Breast epithelium (tissue), 4 donors: ENCODE measurements at places on chromosomes 5 and 9.

DNA sequence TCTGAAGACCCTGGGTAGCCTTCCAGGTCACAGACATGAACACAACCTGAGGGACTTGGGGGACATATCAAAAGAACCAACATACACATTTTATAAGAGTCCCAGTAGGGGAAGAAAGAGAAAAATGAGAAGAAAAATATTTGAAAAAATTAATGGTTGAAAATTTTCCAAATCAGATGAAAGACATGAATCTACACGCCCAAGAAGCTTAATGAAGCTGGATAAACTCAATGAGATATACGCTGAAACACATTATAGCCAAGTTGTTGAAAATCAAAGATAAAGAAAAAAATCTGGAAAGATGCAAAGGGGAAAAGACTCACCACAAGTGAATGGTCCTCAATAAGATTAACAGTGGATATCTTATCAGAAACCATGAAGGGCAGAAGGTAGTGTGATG, 9.6 kb upstream of the CCDC180 start:
- no peak for DNase-seq

- no peak for DNase-seq
Observed at GRCh38 chr5:136060963-136061362, 32.2 kb downstream of the TGFBI start.

- DNase-seq: no peak
Observed at GRCh38 chr9:92641092-92641809, 28.7 kb downstream of the IPPK start.

DNA sequence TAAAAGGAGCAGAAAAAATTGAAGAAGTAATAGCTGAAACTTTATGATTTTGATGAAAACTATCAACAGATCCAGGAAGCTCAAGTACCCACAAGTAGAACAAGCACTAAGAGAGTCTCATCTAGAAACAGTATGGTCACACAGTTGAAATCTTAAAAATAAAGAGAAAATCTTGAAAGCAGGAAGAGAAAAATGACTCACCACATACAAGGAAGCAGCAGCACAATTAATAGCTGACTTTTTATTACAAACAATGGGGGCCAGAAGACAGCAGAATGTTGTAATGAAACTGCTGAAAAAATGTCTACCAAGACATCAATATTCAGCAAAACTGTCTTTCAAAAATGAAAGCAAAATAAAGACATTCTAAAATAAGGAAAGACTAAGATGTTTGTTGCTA, 1108.3 kb upstream of the DMAC1 start:
- DNase-seq: no peak

DNA sequence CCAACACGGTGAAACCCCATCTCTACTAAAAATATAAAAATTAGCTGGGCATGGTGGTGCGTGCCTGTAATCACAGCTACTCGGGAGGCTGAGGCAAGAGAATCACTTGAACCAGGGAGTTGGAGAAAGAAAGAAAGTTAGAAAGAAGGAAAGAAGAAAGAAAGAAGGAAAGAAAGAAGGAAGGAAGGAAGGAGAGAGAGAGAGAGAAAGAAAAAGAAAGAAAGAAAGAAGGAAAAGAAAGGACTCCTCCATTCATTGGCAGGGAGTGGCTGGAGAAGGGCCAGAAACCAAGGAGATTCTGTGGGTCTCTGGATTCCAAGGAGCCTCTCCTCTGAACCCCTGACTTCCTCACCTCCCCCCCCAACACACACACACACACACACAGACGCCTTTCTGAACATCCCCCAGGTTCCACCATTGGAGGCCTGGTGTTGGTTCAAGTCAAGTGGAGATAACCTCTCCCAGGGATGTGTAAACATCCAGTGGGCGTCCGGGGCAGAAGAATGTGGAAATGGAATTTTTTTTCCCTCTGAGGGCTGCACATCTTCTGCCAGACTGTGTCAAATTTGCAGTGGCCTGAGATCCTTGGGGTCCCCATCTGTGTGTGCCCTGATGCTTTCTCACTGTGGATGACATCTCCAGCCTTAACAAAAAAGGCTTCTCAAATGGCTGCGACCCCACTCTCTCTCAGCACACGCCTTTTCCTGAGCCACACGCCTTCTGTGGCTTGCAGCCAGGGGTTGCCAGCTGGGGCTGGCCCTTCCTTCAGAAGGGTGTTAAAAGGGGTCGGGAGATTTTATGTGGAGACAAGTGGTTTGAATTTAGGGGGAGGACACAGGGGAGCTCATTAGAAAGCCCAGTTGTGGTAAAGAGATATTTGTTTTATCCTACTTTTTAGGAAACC, 109.3 kb upstream of the HAND1 start:
- DNase-seq: no peak

DNA sequence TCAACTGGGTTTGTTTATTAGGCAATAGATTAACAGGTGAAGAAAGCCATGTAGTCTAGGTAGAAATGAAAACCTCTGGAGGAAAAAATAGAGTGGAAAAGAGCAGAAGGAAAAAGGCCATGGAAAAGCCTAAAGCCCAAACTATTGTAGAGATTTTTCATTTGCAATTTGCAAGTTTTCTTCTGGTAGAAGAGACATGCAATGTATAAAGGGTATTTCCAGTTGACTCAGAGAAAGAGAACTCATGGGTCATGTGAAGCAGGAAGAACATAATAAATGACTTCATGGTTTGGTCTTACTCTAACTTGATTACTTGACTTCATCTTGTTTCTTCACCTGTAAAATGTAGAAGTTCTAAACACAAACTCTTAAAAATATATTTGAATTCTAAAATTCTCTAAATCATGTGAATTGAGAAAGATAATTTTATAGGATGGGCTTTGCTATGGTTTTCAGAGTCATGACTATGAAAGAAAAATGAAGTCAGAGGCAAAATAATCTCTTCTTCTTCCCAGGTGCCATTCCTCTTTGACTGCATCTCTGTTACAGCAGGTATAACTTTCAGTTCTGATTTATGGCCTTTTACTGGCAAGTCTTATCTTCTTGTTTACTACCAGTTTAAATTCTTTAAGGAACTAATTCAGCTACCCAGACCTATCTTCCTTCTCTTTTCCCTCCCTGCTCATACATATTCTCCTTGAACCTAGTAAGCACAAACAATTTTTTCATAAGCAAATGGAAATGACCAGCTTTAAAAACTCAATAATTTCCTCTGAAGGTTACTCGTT, 47.7 kb upstream of the TMC1 start:
- no peak for DNase-seq

GRCh38 chr5:123132316-123132715, 43.3 kb downstream of the PRDM6 start:
- DNase-seq: no peak

GRCh38 chr5:1937590-1937989, 54.9 kb upstream of the IRX4 start:
- DNase-seq: no peak

DNA sequence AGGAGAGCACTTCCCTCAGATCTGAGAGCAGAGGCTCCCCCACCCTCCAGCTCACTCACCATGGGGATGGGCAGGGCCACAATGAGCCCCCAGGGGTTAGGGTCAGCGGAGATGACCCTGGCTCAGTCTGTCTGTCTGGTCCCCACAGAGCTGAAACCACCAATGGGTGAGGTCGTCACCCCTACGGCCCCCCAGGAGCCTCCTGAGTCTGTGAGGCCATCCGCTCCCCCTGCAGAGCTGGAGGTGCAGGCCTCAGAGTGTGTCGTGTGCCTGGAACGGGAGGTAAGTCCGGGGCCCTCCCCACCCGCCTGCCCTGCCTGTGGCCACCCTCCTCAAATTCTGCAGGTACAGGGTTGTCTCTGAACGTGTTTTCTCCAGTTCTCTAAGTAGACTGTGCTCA, 49.6 kb downstream of the LRSAM1 start:
- no peak for DNase-seq

GRCh38 chr5:34555699-34556508, 100.2 kb upstream of the RAI14 start:
- no peak for DNase-seq

DNA sequence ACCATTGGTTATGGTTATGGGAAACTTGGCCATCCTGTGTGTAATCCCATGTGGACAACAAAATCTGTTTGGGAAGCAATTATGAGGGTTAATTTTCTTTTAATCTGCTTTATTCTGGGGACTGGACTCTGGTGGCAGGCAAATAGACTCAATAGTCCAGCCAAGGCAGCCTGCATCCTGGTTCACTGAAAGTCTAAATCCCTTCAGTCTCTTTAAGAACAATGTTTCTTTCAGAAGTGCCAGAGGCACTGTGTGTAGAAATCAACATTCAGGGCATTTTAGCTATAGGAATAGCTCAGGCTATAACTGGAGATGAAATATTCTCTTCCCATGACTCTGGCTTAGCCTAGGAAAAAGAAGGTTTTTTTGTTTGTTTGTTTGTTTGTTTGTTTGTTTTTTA, 118.0 kb downstream of the SPATA31D1 start:
- no peak for DNase-seq

GRCh38 chr9:125887172-125887571, 140.0 kb downstream of the PBX3 start:
- no peak for DNase-seq

GRCh38 chr5:111242606-111243005, 18.4 kb downstream of the CAMK4 start:
- no peak for DNase-seq

DNA sequence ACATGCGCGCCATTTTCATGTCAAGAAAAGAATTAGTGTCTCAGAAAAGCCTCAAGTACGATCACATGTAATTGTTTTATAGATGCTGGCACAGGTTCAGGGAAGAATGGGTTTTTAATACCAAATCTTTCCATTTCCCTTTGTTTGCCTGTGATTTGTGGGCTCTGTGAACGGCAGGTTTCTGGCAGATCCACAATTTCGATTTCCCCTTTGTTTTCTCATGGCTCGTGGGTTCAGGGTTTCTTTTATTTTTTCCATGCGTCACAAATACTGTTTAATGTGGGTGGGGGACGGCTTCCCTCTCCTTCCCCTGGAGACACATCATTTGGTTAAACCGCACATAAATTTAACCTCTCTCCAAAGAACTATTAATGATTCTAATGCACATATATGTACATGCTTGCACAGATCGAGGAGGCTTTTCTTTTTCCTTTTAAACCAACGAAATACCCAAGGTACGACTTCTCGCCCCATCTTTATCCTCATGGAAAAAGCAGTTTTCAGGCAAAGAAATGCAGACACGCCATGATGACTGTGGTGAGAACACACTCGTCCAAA, 195.9 kb downstream of the SLIT3 start:
- DNase-seq: no peak

GRCh38 chr9:38180656-38181055, 111.6 kb upstream of the SHB start:
- no peak for DNase-seq

GRCh38 chr5:35745193-35745592, 111.5 kb upstream of the IL7R start:
- no peak for DNase-seq

GRCh38 chr9:132443951-132444607, 34.1 kb downstream of the CFAP77 start:
- DNase-seq: no peak

GRCh38 chr9:94780516-94780950, 54.0 kb downstream of the AOPEP start:
- DNase-seq: no peak

DNA sequence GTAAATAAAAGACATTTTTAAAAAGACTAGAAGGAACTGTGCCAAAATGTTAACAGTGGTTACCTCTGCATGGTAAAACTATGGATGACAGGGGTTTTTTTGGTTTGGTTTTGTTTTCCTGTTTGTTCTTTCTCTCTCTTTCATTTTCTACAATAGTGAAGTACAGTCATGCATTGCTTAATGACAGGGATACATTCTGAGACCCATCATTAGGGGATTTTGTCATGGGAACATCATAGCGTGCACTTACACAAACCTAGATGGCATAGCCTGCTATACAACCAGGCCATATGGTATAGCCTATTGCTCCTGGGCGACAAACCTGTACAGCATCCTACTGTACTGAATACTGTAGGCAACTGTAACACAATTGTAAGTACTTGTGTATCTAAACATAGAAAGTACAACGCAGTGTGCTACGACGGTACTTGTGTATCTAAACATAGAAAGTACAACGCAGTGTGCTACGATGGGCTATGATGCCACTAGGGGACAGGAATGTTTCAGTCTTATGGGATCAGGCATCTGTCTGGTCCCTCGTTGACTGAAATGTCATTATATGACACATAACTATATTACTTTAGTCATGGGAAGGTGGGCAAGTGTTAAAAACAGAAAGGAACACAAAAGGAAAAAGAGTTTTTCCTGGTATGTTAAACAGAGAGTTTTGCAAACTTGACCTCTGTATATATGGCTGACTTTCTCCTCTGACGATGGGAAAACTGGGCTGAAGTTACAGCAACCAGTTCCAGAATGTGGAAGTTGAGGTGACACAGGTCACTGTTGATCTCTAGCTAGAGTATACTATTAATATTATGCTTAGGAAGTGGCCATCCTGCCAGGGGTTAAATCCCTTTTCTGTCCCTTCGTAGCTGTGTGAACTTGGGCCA, 7.4 kb upstream of the ADAM19 start:
- no peak for DNase-seq

GRCh38 chr9:92634712-92635605, 35.0 kb downstream of the IPPK start:
- peak; percentile 72 for DNase-seq

GRCh38 chr9:38130724-38131123, 61.7 kb upstream of the SHB start:
- DNase-seq: no peak

GRCh38 chr5:172661526-172661925, 20.5 kb downstream of the NEURL1B start:
- DNase-seq: no peak

GRCh38 chr9:37371565-37372464, 50.7 kb upstream of the GRHPR start:
- DNase-seq: no peak

DNA sequence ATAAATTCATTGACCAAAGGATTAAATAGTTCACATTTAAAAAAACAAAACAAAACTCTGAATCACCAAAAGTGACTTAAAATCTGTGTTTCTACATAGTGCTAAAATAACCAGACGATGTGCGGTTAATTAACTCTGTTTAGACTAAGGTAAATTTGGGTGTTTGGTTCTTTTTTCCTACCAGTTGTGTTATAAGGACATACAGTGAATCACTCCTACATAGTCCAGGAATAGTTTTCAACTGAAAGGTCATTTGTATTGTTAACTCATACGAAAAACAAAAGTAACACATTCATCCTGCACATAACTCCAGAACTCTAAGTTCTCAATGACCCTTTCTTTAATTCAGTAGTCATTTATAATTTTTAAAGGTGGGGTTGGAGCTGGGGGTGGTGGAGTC, 203.7 kb downstream of the GLIS3 start:
- no peak for DNase-seq

- DNase-seq: no peak
Observed at GRCh38 chr5:133844836-133845235, 123.6 kb downstream of the C5orf15 start.

DNA sequence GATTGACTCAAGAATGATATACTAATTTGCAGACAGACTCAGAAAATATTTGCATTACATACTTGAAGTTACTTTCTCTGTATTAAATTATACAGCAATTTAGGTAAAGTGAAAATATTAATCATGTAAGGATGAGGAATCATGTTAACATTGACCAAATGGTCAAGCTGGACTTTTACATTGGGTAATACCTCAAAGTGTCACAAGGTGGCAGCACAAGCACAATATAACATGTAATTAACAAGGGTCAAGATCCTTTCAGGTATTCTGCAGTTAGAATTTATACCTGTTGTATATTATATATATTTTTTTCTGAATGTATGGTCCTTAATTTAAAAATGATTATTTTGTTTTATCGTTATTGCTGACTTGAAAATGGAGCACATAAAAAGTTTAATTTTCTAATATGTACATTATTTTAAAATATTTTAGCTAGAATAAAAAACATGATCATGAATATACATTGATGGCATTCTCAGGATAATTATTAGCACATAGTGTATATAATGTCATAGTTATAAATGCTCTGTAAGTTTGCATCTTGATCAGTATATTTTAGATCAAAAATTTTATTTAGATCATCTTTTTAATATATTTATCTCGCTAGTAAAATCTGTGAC, 8.6 kb downstream of the HAPLN1 start:
- DNase-seq: no peak
